Activated CD8-positive, alpha-beta T cell treated with anti-CD3 and anti-CD28 coated beads, Interleukin-2, amount 10 ng/mL, durations not matched to agents 7 days and 5 days (primary cell): ENCODE measurements at places on chromosomes 4 and X. TPM values are rescaled to one million over a fixed set of nuclear protein-coding genes. Genes with fewer than 3 reads are reported as not detected.

UGT2B7 gene
- not detected for total RNA-seq

VCX gene
- total RNA-seq: not detected

OCIAD1 gene
- 93.7 TPM for total RNA-seq

TAF9B gene
- 19.0 TPM for total RNA-seq

VCX3A gene
- total RNA-seq: not detected

LYAR gene
- total RNA-seq: 37.7 TPM

ARR3 gene
- total RNA-seq: not detected

TCP11X2 gene
- not detected for total RNA-seq

SULT1E1 gene
- total RNA-seq: not detected

CXCL10 gene
- total RNA-seq: not detected

BMX gene
- total RNA-seq: not detected

MID1 gene
- 0.11 TPM for total RNA-seq

SSX2B gene
- total RNA-seq: not detected

EVC2 gene
- 1.1 TPM for total RNA-seq

ZCCHC4 gene
- total RNA-seq: 11.3 TPM

CT47B1 gene
- total RNA-seq: not detected

GLRB gene
- total RNA-seq: not detected

SPATA4 gene
- total RNA-seq: not detected

MAGEB2 gene
- not detected for total RNA-seq

ETDA gene
- total RNA-seq: not detected

TMEM150C gene
- not detected for total RNA-seq

FABP2 gene
- not detected for total RNA-seq

GPR173 gene
- not detected for total RNA-seq

GPR143 gene
- not detected for total RNA-seq

PAGE1 gene
- not detected for total RNA-seq

HMX1 gene
- not detected for total RNA-seq

SULT1B1 gene
- total RNA-seq: 1.1 TPM

RGN gene
- total RNA-seq: not detected

SOD3 gene
- not detected for total RNA-seq

TRAM1L1 gene
- total RNA-seq: not detected

RHOH gene
- total RNA-seq: 147 TPM

DDX53 gene
- total RNA-seq: not detected

NPY2R gene
- not detected for total RNA-seq

FOXP3 gene
- total RNA-seq: 15.4 TPM
